ENCODE measurements at places on chromosomes 2 and 18.

- no peak for DNase-seq
Observed at GRCh38 chr2:31296641-31297287, 62.8 kb downstream of the EHD3 start.

- no peak for DNase-seq
Observed at GRCh38 chr2:69774984-69775982, 33.3 kb downstream of the ANXA4 start.

DNA sequence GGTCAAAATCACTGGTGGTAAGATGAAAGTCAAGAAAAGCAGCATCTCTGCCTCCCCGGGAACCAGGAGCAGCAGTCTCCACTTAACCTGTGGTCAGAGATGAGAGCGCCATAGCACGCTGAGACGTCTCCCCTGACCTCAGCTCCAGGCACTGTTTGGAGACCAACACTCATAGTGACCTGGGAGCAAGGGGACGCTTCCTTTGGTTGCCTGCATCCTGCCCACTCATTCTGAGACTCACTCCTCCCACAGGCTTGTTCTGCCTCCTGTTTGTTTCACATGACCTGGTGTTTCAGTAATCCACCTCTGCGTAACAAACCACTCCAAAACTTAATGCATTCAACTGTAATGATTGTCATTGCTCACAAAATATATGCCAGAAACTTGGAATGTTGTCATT, 139.3 kb downstream of the ACOXL start:
- no peak for DNase-seq

GRCh38 chr2:40043191-40043590, 264.1 kb upstream of the THUMPD2 start:
- no peak for DNase-seq
